Activated T-cell treated with anti-CD3 and anti-CD28 coated beads, Interleukin-2, amount 50 U/mL, for 4 hours (primary cell): ENCODE measurements at places on chromosomes 2 and 18. TPM values are rescaled to one million over a fixed set of nuclear protein-coding genes. Genes with fewer than 3 reads are reported as not detected.

Gene SLC5A6
- 141 TPM for total RNA-seq

Gene MAP3K2
- 60.2 TPM for total RNA-seq

Gene ZEB2
- total RNA-seq = 35.9 TPM

Gene SGO2
- 6.6 TPM for total RNA-seq

Gene TIA1
- 104 TPM for total RNA-seq

Gene SIX3
- not detected for total RNA-seq

Gene GKN2
- total RNA-seq = not detected

Gene UGT1A5
- total RNA-seq = not detected

Gene DPYSL5
- total RNA-seq = not detected

Gene UNC80
- total RNA-seq = 0.03 TPM

Gene LDLRAD4
- 17.5 TPM for total RNA-seq

Gene CFAP65
- total RNA-seq = not detected

Gene ERFE
- 0.13 TPM for total RNA-seq

Gene CYBRD1
- total RNA-seq = 0.13 TPM
